Kidney (tissue), 22 donors: ENCODE measurements at places on chromosomes 6 and 20. TPM values are rescaled to one million over a fixed set of nuclear protein-coding genes. Genes with fewer than 3 reads are reported as not detected.
A peak's percentile ranks its signal among the peaks of the same experiment; 100 is the strongest.

GRCh38 chr6:1705630-1706029, 95.9 kb downstream of the FOXC1 start:
- peaks cover 12% of the 10 kb centered on the region for H3K4me1 ChIP-seq
- H3K4me3 ChIP-seq = no peak overlapping the region
- no peaks in the 10 kb centered on the region for H3K27me3 ChIP-seq
- DNase-seq = no peak

Gene ID4
- total RNA-seq = 60.4 TPM

- no peaks in the 10 kb centered on the region for H3K4me1 ChIP-seq
- no peaks in the 10 kb centered on the region for H3K27me3 ChIP-seq
- H3K27ac ChIP-seq = no peak overlapping the region
- no peak for DNase-seq
- H3K36me3 ChIP-seq = no peaks in the 10 kb centered on the region
These were observed 766.0 kb upstream of the MAP3K7 start for GRCh38 chr6:91352878-91353277.

GRCh38 chr6:25418454-25419052, 139.4 kb downstream of the CARMIL1 start:
- peaks cover 5% of the 10 kb centered on the region for H3K4me1 ChIP-seq
- H3K36me3 ChIP-seq = no peaks in the 10 kb centered on the region
- no peak overlapping the region for H3K4me3 ChIP-seq
- H3K27me3 ChIP-seq = no peaks in the 10 kb centered on the region
- DNase-seq = no peak

- H3K36me3 ChIP-seq = no peaks in the 10 kb centered on the region
- H3K27ac ChIP-seq = no peak overlapping the region
- no peaks in the 10 kb centered on the region for H3K27me3 ChIP-seq
- DNase-seq = peak; percentile 20
These were observed 3.0 kb downstream of the SLC25A27 start for GRCh38 chr6:46655803-46656202.

Gene STMND1
- not detected for total RNA-seq

DNA sequence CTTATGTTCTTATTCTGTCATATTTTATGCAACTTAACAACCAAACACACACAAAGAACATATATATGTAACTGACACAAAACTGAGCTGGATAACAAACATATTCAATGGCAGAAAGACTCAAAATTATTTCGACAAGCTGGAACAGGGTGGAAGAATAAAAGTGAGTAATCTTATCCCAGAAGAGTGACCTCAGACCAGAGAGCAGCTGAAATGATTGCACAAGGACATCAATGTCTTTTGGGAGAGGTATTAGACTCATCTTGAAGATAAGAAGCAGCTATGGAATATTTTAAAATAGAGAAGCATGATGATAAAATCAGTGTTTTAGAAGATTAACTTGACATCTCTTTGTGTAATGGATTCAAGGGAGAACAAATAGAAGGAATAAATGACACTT, 191.6 kb upstream of the PRDM1 start:
- H3K4me1 ChIP-seq = no peaks in the 10 kb centered on the region
- no peaks in the 10 kb centered on the region for H3K27me3 ChIP-seq
- no peak for DNase-seq

DNA sequence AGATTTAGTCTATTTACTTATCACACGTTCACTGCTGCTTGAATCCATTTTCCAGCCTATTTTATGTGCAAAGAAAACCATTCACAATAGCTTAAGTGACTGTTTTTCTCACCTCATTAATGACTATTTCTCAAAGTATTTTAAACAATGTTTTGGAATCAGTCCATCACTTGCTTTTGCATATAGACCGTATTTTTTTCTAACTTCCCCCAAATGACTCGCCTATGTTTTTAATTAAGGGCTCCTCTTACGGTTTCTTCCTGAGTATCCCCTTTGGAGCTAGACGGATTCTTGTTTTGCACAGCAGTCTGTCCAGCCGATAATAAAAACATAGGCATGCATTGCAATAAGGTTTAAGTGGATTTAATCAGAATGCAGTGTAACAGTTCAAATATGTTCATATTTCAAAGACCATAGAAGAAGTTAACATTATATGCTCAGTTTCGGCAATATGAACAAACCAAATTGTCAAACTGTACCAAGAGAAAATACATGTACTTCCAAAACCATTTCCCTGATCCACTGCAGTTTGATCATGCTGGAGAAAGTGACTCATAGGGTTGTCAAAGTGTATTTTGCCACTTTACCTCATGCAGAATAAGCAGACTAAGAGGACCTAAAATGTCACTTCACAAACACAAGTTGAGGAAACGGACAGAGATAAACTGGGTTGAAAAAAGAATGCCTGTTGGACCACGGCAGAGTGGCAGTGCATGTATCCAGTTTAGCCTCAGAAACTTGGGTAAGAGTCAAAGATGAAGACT, 66.4 kb downstream of the HMGN3 start:
- no peak overlapping the region for H3K27ac ChIP-seq
- no peaks in the 10 kb centered on the region for H3K36me3 ChIP-seq
- no peak for DNase-seq
- no peak overlapping the region for H3K4me3 ChIP-seq
- no peaks in the 10 kb centered on the region for H3K27me3 ChIP-seq

DNA sequence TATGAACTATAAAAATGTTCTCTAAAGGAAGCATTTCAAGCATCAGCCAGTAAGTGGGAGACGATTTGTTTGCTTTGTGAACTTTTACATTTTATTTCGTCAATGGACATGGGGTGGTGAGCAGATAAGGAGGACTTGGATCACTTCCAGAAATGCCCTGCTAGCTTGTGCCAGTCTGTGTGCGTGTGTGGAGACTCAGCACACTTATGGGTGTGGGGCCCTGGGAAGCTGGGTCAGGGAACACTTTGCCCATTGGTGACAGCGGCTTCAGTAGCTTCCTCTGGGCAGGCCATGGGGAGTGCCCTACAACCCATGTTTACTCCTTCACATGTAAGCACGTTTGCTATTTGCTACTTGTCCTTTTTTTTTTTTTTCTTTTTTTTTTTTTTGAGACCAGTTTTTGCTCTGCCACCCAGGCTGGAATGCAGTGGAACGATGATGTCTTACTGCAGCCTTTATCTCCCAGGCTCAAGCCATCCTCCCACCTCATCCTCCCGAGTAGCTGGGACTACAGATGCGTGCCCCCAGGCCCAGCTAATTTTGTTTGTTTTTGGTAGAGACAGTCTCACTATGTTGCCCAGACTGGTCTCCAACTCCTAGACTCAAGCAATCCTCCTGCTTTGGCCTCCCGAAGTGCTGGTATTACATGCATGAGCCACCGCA, 24.2 kb downstream of the PRDM1 start:
- no peaks in the 10 kb centered on the region for H3K4me1 ChIP-seq
- no peaks in the 10 kb centered on the region for H3K27me3 ChIP-seq
- H3K4me3 ChIP-seq = no peak overlapping the region

- no peak overlapping the region for H3K27ac ChIP-seq
- H3K36me3 ChIP-seq = no peaks in the 10 kb centered on the region
- no peaks in the 10 kb centered on the region for H3K27me3 ChIP-seq
- H3K4me1 ChIP-seq = no peaks in the 10 kb centered on the region
- no peak overlapping the region for H3K4me3 ChIP-seq
These were observed 95.4 kb downstream of the ADGRB3 start for GRCh38 chr6:68730291-68731054.

DNA sequence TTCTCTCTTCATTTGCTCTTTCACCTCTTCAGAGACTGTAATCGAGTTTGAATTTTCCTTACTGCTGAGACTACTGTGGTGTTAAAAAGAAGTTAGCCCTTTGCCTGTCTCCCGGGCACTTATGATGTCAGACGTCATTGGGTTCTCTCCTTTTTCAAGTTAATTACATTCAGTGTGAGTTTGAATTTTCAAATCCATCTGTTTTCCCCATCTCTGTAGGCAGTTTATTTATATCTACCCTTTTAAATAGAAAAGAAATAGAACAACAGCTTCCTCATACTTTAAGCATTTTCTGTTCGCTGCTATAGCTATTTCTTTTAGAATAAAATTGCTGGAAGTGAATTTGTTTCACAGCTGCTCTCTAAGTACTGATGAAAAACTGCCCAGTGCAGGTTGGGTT, 81.4 kb downstream of the MCHR2 start:
- DNase-seq = no peak
- H3K27ac ChIP-seq = no peak overlapping the region
- no peaks in the 10 kb centered on the region for H3K36me3 ChIP-seq
- H3K27me3 ChIP-seq = no peaks in the 10 kb centered on the region
